T-helper 1 cell (primary cell): ENCODE measurements at places on chromosomes 4 and X.
A peak's percentile ranks its signal among the peaks of the same experiment; 100 is the strongest.

DNA sequence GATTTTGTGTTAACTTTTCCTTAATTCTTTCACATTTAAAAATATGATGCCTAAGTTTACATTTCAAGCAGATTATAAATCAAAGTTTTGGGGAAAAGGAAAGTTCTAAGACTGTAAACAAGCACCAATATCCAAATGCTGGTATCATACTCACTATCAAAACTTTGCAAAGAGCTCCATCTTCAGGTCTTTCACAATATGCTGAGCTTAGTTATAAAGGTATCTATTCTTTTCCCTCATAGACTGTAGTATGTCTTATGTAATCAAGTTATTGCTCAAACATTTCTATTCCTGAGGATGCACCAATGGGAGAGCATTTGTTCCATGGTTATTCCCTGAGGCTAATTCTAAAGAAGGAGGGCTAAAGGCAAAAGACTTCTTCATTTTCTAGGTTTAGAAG, 207.9 kb upstream of the FAM241A start:
- DNase-seq, result no peak

GRCh38 chr4:3708103-3708510, 58.1 kb upstream of the ADRA2C start:
- no peak for DNase-seq

GRCh38 chrX:46791927-46792809, 33.2 kb upstream of the SLC9A7 start:
- DNase-seq, result no peak

DNA sequence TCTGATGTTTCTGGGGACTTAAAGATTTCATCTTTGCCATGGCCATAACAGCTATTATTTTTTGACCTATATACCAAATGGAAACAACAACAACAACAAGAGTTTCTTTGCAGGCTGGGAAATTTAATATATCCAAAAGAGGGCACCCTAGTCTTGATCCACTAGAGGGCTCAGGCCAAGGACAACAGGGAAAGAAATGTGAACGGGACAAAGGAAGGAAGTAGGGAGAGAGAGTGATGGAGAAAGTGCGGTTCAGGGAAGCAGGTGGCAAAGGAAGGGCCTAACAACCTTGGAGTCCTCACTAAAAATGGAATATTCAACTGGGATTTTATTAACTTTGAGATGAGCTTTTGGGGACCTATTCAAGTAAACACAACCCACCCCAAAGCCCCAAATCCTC, 67.8 kb upstream of the SCML1 start:
- DNase-seq, result no peak

DNA sequence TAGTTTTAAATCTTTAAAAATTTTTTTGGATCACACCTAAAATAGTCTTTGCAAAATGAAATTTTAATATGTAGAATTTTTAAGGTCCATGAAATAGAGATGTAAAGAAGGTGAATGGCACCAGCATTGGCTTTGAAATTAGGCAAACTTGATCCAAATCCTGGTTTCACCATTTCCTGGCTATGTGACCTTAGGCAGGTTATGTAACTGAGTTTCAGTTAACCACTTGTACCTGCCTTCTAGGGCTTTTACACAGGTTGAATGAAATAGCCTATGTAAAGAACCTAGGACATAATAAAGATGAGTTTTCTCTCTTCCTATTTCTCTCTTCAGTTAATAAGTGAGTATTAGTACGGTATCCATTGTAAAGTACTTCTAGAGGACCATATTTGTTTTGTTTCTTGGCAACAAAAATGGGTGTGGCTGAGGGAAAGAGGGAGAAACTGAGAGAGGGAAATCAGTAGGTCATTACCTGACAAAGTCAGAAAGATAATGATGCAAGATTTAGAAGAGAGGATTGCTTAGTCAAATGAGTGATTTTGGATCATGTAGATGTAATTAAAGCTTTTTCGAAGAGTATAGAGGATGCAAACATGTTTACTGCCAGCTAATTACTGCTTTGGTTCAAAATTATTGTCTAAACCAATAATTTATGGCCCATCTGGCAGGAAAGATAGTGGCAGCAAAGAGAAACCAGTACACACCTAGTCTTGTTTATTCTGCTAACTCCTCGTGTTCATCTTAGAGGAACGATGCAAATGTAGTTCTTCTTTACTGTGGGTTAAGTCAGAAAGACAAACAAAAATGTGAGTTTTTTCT, 81.9 kb downstream of the PDLIM5 start:
- no peak for DNase-seq

GRCh38 chrX:150405576-150405975, 42.5 kb downstream of the MAMLD1 start:
- no peak for DNase-seq

DNA sequence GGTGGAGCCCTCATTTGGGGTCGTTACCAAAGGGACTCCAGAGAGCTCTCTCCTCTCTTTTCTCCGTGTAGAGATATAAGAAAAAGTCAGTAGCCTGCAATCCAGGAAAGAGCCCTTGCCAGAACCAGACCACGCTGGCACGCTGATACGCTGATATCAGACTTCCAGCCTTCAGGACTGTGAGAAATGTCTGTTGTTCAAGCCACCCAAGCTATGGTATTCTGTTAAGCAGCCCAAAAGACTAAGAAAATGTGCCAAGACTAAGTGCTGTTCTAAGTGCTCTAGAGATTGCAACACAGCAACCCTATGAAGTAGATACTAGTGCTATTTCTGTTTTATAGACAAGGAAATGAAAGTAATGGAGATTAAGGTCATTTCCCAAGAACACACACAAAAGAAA, 205.7 kb downstream of the CAMK2D start:
- no peak for DNase-seq

DNA sequence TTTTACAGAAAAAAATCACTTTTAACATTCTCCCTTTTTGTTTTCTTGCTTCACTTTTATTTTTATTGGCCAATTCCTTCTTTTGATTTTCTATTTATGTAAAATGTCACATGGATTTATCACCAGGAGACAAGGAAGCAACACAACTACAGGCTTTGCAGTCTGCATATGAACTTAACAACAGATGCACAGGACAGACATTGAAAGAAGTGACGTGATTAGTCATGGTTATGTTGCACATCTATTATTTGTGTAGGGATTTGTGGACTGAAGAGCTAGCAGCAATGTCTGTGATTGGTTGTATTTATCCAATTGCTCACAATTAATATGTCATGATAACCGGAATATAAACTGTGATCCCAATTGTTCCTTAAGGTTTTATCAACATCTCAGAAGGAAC, 147.8 kb upstream of the KLF3 start:
- DNase-seq, result no peak

DNA sequence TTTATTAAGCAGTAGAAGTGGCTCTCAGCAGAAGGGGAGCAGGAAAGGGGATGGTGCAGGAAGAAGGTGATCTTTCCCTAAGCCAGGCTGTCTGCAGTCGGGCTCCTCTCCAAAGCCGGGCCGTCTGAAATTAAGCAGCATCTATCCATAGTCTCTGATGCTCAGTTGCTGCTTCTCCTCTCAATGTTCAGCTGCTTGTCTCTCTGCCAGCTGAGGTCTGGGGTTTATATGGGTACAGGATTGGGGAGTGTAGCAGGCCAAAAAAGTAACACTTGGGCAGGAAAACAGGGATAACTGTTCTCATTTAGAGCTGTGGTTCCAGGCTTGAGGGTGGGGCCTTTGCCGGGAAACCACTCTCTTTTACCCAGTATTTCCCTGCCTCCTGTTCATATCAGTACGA, 39.2 kb upstream of the CCKAR start:
- no peak for DNase-seq

DNA sequence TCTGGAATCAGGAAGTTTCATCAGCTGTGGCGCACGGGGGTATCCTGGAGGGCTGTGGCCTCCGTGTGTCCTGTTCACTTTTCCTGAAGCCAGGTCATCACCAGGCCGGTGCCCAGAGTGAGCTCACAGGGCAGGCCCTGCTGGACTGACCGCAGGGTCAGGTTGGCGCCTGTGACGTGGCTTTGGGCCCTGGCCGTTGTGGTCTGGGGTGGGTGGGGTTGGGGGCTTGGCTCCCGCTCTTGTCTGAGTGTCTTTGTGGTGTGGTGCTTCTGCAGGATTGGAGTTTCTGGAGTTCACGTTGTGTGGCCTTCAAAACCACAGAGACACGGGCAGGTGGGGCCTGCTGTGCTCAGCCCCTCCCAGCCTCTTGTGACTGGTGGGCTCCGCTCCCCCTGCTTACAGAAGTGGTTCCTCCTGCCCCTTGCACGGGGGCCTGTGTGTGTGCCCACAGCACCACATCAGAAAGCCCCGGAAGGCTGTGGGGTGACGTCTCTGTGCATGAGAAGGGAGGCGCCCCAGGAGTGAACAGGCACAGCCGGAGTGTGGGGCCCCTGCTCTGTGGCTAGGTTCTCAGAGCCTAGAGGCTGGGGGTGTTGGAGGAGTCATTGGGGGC, 9.5 kb downstream of the RGS12 start:
- peak; percentile 78 for DNase-seq

DNA sequence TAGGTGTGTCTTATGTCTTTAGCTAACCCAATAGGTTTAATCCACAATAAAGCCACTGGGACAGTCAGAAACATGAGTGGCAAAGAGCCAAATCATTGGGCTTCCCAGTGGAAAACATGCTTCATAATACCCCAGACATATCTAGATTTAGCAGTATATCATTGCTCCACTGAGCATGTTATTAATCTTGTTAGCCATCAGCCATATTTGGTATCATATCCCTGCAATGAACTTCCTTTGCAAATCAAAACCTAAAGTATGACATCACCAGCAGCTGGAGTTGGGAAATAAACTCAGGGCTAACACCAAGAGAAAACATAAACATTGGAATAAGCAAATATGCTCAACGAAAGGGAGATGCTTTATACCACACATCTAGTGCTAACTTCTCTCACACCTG, 280.8 kb upstream of the NOCT start:
- no peak for DNase-seq

DNA sequence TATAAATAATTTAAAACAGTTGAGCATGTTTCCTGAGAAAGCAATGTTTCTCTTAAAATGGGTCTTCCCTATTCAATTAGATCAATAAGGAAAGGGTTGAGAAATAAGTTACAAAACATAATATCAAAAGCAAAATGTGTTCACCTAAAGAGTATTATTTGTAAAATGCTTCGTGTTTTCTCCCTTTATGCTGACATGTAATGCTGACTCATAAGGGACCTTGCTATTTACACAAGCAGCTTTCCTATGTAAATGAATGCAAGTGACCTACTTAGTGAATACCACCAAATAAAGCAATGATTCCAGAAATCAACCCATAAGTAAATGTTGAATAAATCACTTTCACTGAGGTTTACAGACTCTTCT, 91.5 kb downstream of the ELOVL6 start:
- DNase-seq, result no peak

DNA sequence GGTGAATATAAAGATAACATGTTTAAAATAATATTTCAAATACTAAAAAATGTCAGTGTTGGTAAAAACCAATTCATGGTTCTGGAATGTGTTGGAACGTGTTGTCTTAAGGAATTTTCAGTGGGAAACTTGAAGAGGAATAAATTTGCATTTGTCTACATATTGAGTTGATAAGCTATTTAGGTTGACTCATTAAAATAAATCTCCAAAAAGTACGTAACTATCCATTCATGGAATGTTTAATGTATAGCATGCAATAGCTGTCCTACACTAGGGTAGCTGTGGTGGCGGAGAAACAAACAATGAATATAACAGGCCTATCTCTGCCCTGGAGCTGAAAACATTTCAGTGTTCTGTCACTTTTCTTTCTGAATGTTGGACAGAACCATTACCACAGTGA, 20.3 kb downstream of the SHISA3 start:
- DNase-seq, result no peak
